ENCODE measurements at places on chromosomes 11 and 22. TPM values are rescaled to one million over a fixed set of nuclear protein-coding genes. Genes with fewer than 3 reads are reported as not detected.

The CCDC188 gene
- total RNA-seq, result 1.4 TPM

The OR2AG2 gene
- total RNA-seq, result 0.13 TPM

The NAP1L4 gene
- 101 TPM for total RNA-seq

The PHF21A gene
- total RNA-seq, result 36.2 TPM

The ALG12 gene
- 35.2 TPM for total RNA-seq

The BTBD18 gene
- total RNA-seq, result not detected

The LRRC74B gene
- 0.94 TPM for total RNA-seq

The CHORDC1 gene
- 26.6 TPM for total RNA-seq

The APOA5 gene
- not detected for total RNA-seq

The SLC16A8 gene
- 0.45 TPM for total RNA-seq

The UPB1 gene
- total RNA-seq, result 0.50 TPM

The KCNJ4 gene
- total RNA-seq, result not detected
